Activated CD4-positive, alpha-beta T cell treated with anti-CD3 and anti-CD28 coated beads, Interleukin-2, amount 10 ng/mL, durations not matched to agents 24 days and 14 days (primary cell): ENCODE measurements at places on chromosomes 7 and 10.
A peak's percentile ranks its signal among the peaks of the same experiment; 100 is the strongest.

DNA sequence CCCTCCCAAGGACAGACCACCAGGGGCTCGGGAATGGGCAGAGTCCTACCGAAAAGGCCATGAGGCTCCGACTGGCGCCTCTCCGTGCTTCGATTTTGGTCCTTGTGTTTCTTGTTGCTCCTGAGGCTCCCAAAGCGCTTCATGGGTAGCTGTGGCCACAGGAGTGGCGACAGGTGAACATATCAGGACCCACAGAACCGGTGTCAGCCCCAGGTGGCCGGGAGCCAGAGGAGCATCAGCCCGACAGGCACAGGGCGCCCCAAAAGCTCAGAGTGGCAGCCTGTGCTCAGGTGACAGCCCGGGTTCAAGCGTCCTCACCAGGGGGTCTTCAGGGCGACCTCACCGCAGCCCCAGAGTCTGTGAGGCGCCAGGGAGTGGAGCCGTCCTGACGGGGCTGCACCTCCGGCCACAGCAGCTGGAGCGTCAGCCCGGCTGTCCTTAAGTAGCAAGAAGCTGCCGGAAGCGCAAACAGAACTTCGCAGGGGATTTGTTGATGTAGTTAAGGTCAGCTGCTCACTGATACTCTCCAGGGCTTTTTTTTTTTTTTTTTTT is 141.0 kb downstream of the PRKAG2 start:
- no peaks in the 10 kb centered on the region for H3K4me1 ChIP-seq
- H3K36me3 ChIP-seq: no peaks in the 10 kb centered on the region
- no peaks in the 10 kb centered on the region for H3K27me3 ChIP-seq
- H3K27ac ChIP-seq: no peak overlapping the region
- DNase-seq: no peak

DNA sequence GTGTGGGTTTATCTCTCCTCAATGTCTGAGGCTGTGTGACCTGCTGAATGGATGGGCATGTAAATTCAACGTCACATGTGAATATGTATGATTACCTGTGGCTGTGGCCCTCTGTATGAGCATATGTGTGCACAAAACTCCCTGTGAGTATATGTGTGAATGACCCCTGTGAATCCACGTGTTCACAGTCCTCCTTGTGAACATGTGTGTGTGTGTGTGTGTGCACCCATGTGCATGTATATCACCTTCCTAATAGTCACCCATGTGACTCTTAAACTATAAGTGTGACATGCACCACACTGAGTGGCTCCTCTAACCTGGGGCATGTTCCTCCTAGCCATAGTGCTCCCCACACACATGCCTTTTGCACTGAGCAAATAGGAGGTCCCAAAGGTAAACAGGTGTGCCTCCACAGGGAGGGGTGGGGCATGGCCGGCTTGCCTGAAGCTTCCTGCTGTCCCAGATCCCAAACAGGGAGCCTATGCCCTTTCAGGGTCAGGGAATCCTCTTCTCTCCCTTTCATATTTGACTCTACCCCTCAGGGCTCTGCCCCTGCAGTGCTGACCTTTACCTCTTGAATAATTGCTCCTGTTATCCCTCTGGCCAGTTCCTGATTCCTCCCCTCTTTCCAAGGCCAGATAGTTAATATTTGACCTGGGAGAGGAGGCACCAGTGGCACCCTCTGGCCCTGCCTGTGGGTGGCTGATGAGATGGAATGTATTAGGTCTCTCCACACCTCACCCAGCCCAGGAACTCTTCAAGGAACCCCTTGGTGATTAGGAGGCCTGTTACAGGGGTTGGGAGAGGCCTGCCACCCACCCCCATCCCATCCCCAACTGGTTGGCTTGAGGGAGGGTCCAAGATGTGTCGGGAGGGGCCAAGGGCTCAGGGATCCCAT is 1.9 kb downstream of the SEMA4G start:
- peaks cover 2% of the 10 kb centered on the region for H3K36me3 ChIP-seq
- H3K27ac ChIP-seq: no peak overlapping the region
- H3K27me3 ChIP-seq: peaks cover 6% of the 10 kb centered on the region
- H3K4me3 ChIP-seq: peak overlapping the region; percentile 71

GRCh38 chr10:132282667-132283603 is 24.8 kb downstream of the STK32C start:
- H3K4me3 ChIP-seq: no peak overlapping the region
- no peaks in the 10 kb centered on the region for H3K36me3 ChIP-seq
- no peak for DNase-seq
- H3K27ac ChIP-seq: no peak overlapping the region

GRCh38 chr10:3886641-3887251 is 101.7 kb upstream of the KLF6 start:
- H3K27ac ChIP-seq: peak overlapping the region; percentile 46
- no peak overlapping the region for H3K4me3 ChIP-seq
- H3K4me1 ChIP-seq: peaks cover 26% of the 10 kb centered on the region
- H3K36me3 ChIP-seq: no peaks in the 10 kb centered on the region
- H3K27me3 ChIP-seq: no peaks in the 10 kb centered on the region
- DNase-seq: no peak

DNA sequence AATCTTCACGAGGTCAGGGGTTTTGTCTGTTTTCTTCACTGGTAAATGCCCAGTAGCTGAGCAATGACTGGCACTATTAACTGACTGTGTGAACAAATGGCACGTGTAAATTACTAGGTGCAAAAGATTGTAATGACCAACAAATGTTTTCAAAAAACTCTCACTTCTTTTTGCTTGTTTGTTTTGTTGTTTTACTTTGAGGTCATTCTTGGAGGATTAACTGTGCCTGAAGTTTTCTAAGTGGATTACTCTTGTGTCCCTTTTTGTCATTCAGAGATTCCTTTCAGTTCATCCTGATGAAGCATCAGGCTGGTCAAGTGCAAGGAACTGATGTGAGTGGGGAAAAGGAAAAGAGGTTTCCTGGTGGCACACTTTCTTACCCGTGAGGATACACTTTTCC is 74.4 kb upstream of the PPP1R3C start:
- H3K4me3 ChIP-seq: no peak overlapping the region
- no peaks in the 10 kb centered on the region for H3K4me1 ChIP-seq
- H3K27ac ChIP-seq: no peak overlapping the region
- DNase-seq: no peak

- peaks cover 6% of the 10 kb centered on the region for H3K36me3 ChIP-seq
- H3K27me3 ChIP-seq: peaks cover 7% of the 10 kb centered on the region
- no peak for DNase-seq
- no peak overlapping the region for H3K27ac ChIP-seq
Observed at GRCh38 chr7:159046300-159046699, 98.4 kb downstream of the VIPR2 start.

DNA sequence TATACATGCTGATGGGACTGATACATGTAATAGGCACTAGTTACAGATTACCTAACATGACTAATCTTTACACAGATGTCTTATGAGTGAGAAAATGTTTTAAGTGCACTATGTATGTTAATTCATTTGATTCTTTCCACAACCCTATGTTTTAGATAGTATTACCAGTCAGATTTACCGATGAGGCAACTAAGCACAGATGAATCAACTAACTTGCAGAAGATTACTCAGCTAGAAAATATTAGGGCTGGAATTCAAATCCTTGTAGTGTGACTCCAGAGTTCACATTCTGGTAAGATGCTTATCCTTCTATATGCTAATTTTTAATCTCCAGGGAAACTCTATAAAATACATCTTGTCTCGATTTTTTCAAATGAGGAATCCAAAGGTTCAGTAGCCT is 964.9 kb downstream of the REEP3 start:
- DNase-seq: no peak
- no peaks in the 10 kb centered on the region for H3K27me3 ChIP-seq
- H3K4me1 ChIP-seq: no peaks in the 10 kb centered on the region
- no peak overlapping the region for H3K27ac ChIP-seq
- H3K4me3 ChIP-seq: no peak overlapping the region

DNA sequence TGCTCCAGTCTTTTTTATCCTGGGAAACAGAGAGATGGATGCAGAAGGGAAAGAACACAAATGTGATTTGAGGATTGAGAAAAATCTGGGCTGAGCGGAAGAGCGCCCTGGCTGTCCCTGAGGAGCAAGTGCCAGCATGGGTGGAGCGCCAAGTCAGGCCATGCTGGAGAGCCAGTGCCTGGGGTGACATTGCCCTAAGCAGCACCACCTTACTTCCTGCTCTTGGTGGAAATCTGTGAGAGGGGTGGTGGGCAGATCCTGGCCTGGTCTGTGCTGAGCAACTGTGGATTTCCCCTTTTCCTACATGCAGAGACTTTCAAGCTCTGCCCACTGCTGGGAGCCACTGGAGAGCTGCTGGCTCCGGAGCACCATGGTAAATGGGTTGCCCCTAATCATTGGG is 36.9 kb downstream of the DDIT4 start:
- H3K4me3 ChIP-seq: no peak overlapping the region
- H3K4me1 ChIP-seq: peaks cover 45% of the 10 kb centered on the region
- H3K27me3 ChIP-seq: no peaks in the 10 kb centered on the region
- DNase-seq: no peak
- H3K36me3 ChIP-seq: no peaks in the 10 kb centered on the region

DNA sequence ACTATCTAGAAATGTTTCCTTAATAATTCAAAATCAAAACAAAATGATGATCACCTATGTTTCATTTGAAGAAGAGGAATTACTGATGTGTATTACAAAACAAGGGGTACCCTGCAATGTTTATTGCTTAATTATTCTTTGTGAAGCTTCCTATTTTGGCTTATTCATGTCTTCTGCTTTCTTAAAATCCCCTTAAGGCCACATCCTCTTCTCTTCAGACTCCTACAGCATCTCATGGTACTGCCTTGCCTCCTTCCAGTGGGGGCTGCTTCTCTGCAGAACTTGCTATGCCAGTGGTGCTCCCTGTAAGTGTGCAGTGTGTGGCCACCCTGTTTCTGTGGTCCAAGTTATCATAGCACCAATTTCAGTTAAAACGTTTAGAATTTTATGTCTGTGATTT is 35.0 kb downstream of the CCDC146 start:
- H3K4me3 ChIP-seq: peak overlapping the region; percentile 63
- DNase-seq: peak; percentile 70
- H3K27me3 ChIP-seq: peaks cover 2% of the 10 kb centered on the region
- peak overlapping the region; percentile 95 for H3K27ac ChIP-seq

- H3K4me1 ChIP-seq: no peaks in the 10 kb centered on the region
- peaks cover 5% of the 10 kb centered on the region for H3K27me3 ChIP-seq
- H3K36me3 ChIP-seq: no peaks in the 10 kb centered on the region
- no peak overlapping the region for H3K4me3 ChIP-seq
Observed at GRCh38 chr7:155234158-155234492, 63.6 kb upstream of the INSIG1 start.

DNA sequence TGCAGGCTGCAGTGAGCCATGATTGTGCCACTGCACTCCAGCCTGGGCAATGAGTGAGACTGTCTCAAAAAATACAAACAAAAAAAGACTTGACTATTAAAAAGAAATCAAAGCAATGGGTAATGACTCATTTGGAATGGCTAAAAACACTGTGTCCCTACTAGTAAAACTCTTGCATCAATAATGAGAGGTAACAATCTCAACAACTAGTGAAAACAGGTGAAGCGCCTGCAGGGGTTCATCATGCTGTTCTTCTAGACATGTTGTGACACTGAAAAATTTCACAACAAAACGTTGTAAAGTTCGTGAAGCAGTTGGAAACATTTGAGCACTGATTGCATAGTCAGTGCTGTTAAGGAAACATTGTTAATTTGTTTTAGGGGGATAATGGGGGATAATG is 26.9 kb upstream of the SLC29A4 start:
- no peaks in the 10 kb centered on the region for H3K4me1 ChIP-seq
- peaks cover 5% of the 10 kb centered on the region for H3K27me3 ChIP-seq
- no peak overlapping the region for H3K27ac ChIP-seq
- DNase-seq: no peak

DNA sequence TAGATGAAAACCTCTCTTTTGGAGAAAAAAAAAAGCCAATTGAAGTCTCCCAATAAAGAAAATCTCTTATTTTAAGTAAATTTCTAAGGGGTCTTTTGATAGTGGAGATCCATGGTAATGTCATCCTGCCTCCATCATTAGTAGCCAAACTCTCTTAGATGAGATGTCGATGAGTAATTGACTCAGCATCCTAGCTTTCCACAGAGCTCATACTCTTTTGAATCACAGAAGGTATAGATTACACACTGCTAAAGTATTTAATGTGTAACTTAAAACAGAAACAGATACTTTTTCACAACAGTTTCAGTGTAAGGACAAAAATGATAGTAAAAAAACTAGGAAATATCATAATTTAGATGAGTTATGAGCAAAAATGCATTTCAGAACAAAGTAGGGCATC is 19.4 kb downstream of the MAGI2 start:
- no peak for DNase-seq
- no peak overlapping the region for H3K27ac ChIP-seq
- H3K4me1 ChIP-seq: no peaks in the 10 kb centered on the region
- H3K36me3 ChIP-seq: no peaks in the 10 kb centered on the region

DNA sequence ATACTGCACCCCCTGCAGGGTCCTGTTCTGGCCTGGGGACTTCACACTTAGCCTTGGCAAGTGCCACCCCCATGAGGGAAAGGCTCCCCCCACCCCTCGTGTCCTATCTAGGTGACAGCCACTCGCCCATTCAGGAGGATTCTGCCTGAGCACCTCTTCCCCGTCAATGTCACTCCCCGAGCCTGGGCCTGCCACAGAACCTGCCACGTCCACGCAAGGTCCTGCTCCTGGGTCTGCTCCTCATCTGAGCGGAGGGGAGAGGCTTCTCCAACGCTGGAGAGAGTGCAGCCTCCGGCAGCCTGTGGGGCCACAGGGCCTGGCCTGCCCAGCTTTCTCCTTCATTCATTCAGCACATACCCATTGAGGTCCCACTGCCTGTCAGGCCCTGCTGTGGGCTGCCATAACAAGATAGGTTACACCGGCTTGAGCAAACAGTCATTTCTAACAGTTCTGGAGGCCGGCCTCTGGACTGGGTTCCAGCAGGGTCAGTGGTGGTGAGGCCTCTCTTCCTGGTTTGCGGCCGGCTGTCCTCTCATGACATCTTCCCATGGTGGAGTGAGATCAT is 92.0 kb upstream of the RET start:
- no peak for DNase-seq
- no peak overlapping the region for H3K4me3 ChIP-seq
- H3K4me1 ChIP-seq: no peaks in the 10 kb centered on the region
- no peaks in the 10 kb centered on the region for H3K36me3 ChIP-seq

DNA sequence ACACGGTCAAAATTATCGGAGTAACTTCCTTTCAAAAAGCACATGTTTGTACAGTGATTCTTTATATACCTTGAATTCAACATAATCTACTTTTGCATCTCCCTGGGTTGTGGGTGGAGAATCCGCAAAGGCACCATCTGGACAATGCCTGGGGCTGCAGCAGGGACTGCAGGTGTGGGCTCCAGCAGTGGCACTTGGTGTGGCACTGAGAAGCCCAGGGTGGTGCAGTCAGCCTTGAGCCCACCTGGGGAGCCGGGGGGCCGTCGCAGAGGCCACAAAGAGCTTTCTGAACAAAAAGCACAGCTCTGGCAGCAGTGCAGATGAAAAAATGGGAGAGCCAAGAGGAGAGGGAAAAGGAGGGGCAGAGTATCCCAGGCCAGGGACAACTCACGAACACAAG is 22.2 kb downstream of the PARD3 start:
- no peak overlapping the region for H3K27ac ChIP-seq
- H3K27me3 ChIP-seq: no peaks in the 10 kb centered on the region
- no peaks in the 10 kb centered on the region for H3K36me3 ChIP-seq
- no peaks in the 10 kb centered on the region for H3K4me1 ChIP-seq

GRCh38 chr7:88346357-88346756 is 39.7 kb upstream of the STEAP4 start:
- H3K36me3 ChIP-seq: no peaks in the 10 kb centered on the region
- no peak for DNase-seq
- H3K27ac ChIP-seq: no peak overlapping the region
- H3K4me3 ChIP-seq: no peak overlapping the region

GRCh38 chr10:125707541-125708468 is 11.7 kb upstream of the EDRF1 start:
- H3K4me3 ChIP-seq: no peak overlapping the region
- no peak for DNase-seq
- H3K4me1 ChIP-seq: peaks cover 2% of the 10 kb centered on the region
- H3K36me3 ChIP-seq: no peaks in the 10 kb centered on the region
- H3K27me3 ChIP-seq: peaks cover 16% of the 10 kb centered on the region

- H3K4me3 ChIP-seq: no peak overlapping the region
- peaks cover 2% of the 10 kb centered on the region for H3K4me1 ChIP-seq
- H3K36me3 ChIP-seq: no peaks in the 10 kb centered on the region
Observed at GRCh38 chr7:50682573-50682972, 100.1 kb downstream of the GRB10 start.
